Activated CD8-positive, alpha-beta memory T cell treated with anti-CD3 and anti-CD28 coated beads for 4 hours (primary cell): ENCODE measurements at places on chromosomes 4 and X.

- peak; percentile 17 for DNase-seq
Observed at GRCh38 chr4:139988863-139989765, 164.9 kb downstream of the MAML3 start.

DNA sequence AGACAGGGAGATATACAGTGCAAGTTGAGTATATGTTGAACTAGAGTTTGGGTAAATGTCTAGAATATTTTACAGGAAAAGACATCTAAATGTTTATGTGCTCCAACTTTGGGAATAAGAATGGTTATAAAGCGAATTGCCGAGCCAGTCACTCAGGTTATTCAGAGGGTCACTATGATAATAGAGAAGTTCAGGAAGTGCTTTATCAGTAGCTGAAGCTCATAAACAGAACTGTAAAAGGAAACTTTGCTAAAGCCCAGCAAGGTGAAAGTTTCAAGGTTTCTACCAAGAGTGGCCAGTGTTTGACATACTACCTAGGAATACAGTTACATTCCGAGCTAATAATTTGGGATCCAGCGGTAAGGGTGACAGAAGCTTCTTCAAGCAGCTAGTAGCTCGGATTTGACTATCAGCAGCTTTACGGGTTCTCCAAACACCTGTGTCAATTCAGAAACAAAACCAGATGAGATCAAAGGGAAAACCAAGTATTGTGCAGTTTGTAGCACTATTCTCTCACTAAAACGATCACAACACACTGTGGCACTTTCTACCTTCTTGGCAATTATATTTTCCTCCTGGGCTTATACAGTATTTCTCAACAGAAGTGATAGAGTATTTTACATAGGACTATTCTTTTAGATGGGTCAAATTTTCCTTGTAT is 17.2 kb upstream of the BCLAF3 start:
- DNase-seq: no peak

DNA sequence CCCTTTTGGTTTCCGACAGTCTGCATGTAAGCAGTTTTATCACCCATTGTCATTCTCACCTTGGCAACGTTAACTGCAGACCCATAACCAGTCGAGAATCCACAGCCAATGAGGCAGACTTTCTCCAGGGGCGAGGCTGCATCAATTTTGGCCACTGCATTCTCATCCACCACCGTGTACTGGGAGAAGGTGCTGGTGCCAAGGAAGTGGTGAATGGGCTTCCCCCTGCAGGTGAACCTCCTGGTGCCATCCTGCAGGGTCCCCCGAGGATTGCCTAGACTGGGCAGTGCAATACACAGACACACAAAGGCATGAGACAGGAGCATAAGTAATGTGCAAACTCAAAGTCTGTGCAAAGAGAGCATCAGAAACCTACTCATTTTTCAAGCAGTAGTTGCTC is 5.4 kb downstream of the ADH1B start:
- no peak for DNase-seq

DNA sequence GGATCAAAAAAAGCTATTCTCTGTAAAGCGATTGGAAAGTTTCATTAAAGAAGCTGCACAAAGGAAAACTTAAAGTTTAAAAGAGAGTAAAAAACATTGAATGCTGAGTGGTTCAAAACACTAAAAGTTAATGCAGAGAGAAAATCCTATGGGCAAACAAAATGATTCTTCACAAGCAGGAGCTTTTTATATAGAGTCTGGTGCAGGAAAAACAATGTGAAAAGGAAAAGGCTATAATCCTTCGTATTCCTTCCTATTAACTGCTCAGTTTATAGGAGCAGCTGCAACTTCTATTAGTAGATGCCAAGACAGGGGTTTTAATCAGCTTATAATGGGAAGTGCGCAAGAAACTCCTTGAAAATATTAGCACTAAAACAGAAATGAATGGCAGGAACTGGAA is 100.7 kb downstream of the PDGFC start:
- DNase-seq: no peak

DNA sequence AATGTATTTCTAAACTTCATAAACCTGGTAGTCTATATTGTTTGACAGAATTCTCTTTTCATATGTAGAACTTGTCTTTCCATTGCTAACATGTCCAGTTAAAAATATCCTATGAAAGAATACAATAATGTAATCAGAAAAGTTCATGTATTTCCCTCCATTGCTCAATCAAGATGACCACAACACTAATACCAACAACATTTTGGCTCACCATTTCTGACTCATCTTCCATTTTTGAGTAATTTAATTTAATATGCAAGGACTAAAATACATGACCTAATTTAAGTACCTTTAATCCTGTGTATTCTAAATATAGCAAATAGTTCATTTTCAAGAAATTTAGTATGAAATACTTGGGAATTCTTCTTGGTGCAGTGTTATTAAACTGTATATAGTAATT is 239.5 kb upstream of the GPC4 start:
- no peak for DNase-seq

- DNase-seq: no peak
Observed at GRCh38 chr4:42425146-42426065, 28.1 kb downstream of the SHISA3 start.

DNA sequence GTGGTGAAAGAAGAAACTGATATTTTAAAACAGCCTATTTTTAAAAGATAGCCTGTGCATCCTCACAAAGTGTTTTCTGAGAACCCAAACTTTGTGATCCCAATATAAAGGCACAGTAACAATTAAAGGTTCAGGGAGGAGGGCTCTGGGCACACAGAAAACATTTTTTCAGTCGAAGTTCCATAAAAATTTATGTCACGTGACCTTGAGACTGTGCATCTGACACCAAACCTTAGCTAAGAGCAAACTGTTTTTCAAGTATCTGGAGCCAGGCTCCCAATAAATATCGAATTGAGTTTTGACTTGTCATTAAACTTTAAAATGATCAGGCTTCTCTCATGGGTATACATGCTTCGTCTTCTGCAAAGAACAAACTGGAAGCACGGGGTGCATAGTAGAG is 177.9 kb downstream of the BEND2 start:
- no peak for DNase-seq

GRCh38 chr4:7812231-7812857 is 127.3 kb downstream of the AFAP1 start:
- DNase-seq: no peak

DNA sequence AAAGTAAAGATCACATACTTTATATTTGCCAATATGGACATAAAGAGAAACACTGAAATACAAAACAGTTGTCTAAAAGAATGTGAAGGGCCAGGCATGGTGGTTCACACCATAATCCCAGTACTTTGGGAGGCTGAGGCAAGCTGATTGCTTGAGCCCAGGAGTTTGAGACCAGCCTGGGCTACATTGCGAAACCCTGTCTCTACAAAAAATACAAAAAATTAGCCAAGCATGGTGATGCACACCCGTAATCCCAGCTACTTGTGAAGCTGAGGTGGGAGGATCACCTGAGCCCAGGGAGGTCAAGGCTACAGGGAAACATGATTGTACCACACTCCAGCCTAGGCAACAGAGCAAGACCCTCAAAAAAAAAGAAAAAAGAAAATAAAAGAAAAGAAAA is 11.8 kb downstream of the RBM47 start:
- no peak for DNase-seq

DNA sequence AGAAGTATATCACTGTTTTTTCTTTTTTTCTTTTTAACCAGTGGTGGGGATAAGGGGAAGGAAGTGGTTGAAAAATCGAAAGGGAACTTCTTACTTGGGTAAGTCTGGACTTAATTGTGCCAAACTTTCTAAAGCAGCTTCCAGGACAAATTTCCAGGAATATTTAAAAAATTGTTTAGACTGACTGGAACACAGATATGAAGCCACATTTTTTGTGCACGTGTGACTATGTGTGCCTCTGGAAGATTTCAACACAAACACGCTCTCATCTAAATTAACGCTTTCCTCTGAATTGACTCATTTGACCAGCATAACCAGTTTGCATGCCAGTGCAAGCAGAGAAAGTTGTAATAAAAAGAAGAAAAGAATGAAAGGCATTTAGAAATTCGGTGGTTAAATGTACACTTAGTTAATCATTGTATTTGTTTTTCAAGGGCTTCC is 18.8 kb upstream of the YTHDC1 start:
- DNase-seq: no peak
